ENCODE measurements at places on chromosomes 3 and 15.

DNA sequence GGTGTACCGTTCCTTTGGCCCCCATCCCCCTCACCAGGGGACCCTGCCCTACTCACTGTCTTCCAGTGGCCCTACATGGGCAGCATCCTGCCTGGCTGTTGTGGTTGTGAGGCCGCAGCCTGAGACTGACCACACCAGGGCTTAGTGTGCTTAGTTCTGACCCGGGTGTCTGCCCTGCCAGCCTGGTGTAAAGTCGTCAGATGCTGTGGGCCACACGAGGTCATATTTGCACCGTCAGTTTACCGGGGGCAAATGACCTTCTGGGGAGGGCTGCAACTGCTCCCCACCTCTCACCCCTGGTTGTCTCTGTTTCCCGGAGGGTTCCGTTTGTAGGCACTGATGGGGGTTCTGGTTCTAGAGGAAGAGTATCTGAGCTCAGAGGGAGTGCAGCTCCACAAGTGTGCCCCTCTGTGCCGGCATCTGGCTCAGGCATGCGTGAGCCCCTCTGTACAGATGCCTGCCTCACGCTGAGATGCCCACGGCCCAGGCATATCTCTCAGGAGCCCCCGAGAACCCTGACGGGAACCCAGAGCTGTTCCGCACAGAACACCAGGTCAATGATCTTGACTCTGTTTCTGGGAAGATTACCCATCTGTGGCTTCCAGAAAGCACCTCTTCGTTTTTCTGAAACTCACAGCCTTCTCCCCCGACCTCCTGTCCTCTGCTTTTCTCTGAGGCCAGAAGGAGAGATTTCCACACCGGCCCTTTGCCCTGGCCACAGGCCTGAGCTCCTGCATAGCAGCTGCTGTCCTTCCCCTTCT is 19.2 kb downstream of the KLF13 start:
- no peak for DNase-seq

GRCh38 chr3:27174530-27174929 is 194.7 kb downstream of the NEK10 start:
- no peak for DNase-seq

GRCh38 chr3:134080761-134081160 is 51.0 kb upstream of the SLCO2A1 start:
- DNase-seq, result no peak

DNA sequence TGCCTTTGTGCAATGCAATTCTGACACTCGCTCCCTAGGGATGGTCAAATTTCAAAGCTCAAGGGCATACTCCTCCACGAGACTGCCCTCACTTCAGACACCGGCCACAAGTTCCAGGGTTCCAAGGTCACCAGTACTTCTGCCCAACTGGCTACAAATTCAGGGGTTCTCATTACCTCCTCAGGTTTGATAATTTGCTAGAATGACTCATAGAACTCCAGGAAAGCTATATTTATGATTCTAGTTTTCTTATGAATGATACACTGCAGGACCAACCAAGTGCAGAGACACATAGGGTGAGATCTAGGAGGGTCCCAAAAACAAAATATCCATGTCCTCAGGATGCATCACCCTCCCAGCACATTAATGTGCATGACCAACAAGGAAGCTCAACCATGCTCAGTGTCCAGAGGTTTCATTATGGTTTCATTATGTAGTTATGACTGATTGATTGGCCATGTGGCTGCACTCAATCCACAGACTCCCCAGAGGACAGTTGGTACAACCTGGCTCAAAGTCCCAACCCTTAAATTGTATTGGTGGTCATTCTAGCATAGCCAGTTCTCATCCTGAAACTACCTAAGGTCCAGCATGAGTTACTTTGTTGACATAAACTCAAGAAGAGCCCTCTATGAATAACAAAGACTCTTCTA is 170.4 kb upstream of the LRRN1 start:
- no peak for DNase-seq
